Testis (tissue), 5 donors: ENCODE measurements at places on chromosomes 11 and 22. TPM values are rescaled to one million over a fixed set of nuclear protein-coding genes. Genes with fewer than 3 reads are reported as not detected.

SCGB1A1 gene
- not detected for total RNA-seq

GPR83 gene
- 0.74 TPM for total RNA-seq

CALCA gene
- total RNA-seq = not detected

PATE2 gene
- total RNA-seq = 1.0 TPM

OR5B21 gene
- total RNA-seq = 0.71 TPM

KCNQ1OT1 gene
- total RNA-seq = 4.0 TPM

P2RY6 gene
- 0.25 TPM for total RNA-seq

SLC22A12 gene
- total RNA-seq = not detected

RNF215 gene
- total RNA-seq = 20.9 TPM

BLID gene
- total RNA-seq = 2.8 TPM

DNA sequence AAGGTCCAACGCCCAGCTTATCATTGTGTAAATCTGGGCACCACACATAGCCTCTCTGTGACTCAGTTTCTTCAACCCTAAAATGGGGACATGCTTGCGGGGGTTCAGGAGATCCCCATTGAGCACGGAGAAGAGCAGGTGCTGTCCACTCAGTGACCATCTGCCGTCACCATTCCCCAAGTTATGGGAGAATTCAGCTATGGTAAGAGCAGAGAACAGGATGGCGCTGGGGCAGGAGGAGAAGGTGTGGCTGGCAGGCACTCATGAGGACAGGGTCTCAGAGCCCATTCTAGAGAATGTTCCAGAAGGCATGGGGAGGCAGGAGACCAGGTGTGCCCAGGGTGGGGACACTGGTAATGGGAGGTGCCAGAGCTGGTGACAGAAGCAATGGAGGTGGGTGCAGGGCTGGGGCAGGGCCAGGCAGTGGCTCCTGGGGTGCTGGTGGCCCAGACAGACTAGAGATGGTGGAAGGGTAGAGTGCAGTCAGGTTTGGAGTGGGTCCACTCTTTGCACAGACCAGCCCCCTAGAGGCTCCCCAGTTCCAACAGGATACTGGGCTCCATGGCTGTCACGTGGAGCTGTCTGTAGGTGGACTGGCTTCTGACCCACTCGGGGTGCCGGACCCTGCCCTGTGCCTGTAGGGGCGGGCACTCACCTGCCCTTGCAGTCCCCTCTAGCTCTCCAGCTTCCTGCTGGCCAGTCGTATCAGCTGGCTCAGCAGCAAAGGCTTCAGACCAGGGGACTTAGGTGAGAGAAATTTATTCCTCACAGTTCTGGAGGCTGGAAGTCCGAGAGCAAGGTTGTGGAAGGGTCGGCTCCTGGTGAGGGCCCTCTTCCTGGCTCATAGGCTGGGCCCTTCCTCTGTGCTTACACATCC lies 84.7 kb downstream of the CDKN1C start:
- DNase-seq = peak; percentile 8

- DNase-seq = no peak
These were observed 61.9 kb downstream of the TSPAN18 start for GRCh38 chr11:44788536-44789261.

DNA sequence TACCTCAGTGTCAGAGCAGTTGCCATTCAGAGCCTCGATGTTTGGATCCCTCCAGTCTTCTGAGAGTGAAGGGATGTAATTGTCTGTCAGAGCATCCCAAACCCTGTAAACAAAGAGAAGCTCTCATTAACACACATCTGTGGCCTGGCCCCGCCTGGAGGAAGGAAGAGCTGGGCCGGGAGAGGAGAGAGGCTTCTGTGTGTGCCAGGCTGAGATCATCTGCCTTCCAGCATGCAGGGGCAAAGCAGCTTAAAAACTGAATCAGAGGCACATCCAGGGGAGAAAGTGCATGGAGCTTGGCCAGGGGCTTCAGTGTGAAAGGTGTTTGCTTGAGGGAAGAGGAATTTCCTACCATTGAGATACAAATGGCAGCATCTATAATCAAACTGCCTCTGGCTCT lies 14.5 kb downstream of the FEZ1 start:
- no peak for DNase-seq

DNA sequence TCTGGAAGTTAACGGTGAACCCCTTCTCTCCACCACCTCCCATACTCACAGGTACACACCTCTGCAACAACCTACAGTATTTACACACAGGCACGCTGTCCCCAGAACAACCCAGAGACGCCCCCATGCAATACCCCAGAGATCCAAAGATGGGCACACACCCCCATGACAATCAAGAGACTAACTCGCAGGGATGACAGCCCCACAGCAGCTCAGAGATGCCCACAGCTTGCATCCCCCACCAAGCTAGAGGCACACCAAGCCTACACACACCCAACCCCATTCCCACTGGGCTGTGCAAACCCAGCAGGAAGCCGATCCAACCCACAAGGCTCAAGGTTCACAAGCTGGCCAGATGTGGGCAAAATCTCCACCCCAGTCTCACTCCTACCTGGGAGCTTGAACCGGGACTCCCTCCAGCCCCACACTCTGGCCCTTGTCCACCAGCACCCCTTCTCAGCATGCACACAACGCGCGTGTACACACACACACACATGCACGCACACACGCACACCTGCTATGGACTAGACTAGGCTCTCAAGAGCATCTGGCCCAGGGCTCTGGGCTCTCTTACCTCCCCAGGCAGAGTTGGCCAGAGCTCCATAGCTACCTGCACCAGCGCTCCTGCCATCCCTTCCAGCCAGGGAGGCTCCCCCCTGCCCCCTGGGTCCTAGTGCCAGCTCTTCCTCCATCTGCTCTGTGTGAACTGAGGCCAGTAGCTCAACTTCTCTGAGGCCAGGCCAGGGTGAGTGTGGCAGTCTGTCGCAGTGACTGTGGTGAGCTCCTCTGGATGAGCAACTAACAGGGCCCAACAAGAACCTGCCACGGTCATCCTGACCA lies 11.5 kb downstream of the STARD10 start:
- peak; percentile 54 for DNase-seq

DNA sequence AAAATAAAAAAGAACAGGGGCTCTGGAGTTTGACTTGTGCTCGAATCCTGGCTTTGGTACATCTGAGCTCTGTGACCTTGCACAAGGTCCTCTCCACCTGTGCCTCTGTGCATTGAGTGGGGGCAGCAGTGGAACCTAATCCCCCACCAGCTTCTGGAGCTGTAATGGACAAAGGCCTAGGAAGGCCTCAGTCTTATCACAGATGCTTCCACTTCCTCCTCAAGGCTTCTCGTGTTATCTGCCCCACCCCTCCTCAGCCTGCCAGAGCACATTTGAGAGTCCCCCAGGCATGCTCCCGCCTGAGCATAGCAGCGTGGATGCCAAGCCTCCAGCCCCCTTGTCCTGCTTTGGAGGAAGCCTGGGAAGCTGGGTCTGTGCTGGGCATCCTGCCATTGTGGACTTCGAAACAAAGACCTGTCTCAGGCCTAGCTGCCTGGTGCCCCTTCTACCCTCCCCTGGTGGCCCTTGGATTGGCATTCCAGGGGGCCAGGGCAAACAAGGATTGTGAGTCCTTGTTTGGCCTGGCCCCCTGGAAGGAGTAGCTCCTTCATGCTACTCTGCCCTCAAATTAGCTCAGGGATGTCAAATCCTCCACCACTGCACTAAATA lies 15.0 kb downstream of the SLC35E4 start:
- no peak for DNase-seq

DNA sequence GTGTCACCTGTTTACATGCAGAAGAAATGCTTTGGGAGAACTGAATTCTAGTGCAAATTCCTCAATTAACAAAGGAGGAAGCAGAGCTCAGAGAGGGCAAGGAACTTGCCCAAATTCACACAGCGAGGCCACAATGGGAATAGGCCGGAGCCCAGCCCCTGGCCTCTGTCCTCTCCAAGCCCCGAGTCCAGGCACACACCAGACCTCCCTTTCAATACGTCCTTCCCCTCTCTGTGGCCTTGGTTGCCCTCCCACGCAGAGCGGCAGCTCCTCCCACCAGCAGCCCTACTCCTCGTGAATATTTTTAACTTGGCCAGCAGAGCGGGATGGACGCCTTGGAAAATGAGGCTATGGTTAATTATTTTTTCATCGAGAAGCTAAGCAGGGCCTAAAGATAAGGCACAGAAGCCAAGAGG lies 1.6 kb upstream of the CARD10 start:
- peak; percentile 71 for DNase-seq

DNA sequence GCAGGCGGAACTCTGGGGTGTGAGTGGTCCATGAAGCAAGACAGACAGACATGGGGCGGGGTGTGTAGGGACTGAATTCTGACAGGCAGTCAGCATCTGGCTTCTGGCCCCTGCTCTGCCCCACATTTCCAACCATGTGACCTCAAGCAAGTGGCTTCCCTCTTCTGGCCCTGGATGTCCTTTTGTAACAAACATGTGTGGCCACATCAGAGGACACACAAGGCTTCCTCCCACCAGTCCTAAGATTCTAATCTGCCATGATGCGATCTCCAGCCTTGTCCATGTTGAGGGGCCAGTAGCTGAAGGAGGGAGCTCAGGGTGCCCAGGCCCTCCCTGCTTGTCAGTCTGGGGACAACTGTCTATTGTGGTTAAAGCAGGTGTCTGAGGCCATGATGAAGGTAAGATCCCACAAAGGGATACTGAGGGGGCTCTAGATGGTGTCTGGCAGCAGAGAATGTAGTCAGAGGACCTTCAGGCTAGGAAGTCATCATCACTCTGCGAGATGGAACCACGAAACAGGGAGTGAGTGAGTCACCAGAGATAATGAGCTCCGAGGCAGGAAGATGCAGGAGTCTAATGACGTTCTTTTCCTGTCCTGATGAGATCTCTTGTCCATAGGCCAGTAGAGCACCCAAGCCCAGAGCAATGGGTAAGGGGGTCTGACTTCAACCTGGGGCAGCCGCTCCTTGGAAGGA lies 27.4 kb downstream of the DRD2 start:
- DNase-seq = no peak

- no peak for DNase-seq
These were observed 21.2 kb downstream of the LIF start for GRCh38 chr22:30225220-30225927.

DNA sequence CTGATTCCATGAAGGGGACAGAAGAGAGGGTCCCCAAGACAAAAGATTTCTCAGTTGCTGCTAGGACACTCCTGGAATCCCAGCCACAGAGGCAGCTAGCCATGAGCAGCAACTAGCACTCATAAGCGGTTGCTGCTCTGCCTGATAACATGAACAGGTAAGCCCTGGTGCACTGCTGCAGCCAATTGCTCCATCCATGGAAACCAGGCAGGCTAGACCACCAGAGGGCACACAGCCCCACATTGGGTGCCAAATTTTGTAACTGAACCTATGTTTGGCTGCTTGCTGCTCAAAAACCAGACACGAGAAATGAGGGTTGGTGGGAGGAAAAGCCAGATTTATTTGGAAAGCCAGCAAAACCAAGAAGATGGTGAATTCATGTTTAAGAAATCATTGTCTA lies 21.9 kb upstream of the QSER1 start:
- DNase-seq = no peak

GRCh38 chr22:30460147-30460546 lies 11.7 kb downstream of the SEC14L3 start:
- no peak for DNase-seq

GRCh38 chr22:21101877-21102638 lies 56.3 kb downstream of the LRRC74B start:
- DNase-seq = no peak

DNA sequence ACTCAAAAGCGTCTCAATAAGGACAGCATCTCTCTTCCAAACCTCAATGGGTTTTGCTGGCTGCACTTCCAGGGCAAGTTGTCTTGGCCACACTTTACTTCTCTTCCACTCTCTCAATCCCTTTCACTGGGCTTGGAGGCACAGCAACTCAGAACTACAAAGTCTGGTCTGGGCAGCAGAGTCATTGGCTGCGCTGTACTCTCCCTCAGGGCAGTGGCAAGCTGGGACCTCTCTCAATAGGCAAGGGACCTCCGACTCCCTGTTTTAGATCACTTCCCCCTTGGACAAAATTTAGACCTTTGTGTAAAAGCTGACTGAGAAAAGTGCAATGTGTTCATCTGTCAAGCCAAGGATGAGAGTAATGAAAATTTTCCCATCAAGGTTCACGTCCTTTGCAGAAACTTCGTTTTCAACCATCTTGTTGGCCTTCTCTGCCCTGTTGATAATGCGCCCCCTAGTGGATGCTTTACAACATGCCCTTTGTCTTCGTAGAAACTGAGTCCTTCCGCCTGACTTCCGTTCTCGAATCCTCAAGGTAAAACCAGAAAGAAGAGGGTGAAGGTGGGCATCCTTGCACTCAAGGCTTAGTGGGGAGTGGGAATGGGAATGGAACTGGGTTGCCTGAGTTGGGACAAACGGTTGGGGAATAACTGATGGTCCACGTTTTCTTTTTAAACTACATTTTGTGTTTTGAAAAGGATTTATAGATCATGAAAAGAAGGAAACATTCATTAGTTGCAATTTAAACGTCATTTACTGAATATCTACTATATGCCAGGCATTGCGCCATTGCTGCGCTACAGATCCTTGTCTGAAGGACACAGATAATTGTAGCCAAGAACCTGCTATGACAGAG lies 99.1 kb downstream of the CD44 start:
- peak; percentile 82 for DNase-seq

DNA sequence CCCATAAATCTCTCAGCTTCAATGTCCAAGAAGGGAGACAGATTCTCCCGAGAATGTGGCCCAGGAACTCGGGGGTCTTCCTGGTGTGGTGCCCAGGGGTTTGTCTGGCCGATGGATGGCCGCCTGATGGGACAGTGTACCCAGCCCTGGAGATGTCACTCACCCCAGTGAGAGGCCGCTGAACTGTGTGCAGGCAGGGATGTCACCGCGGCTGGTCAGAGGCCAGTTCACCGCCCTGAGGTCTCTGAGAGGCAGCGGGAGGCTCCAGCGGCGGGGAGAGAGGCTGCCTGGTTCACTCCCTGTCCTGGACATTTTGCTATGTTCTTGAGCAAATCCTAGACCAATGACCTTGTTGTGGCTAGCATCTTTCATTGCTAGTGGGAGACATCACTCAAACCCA lies 1349.5 kb downstream of the BRD1 start:
- DNase-seq = no peak

DNA sequence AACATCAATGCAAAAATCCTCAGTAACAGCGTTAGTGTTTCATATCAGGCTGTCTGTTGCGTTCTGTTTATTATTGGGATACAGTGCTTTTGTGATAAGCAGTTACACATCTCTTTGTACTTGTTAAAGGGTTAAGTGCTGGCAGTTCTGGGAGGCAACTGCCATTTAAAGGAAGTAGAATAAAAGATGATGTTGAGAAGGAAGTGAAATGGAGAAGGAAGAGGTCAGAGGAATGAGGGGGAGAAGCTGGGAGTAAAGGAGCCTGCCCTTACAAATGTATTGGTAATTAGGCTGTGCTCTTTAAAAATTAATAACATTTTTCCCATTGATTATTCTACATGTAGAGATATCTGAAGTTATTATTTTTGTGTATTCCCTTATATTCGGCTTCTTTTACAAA lies 674.7 kb downstream of the NTM start:
- DNase-seq = no peak

- no peak for DNase-seq
These were observed 10.3 kb downstream of the PRDM10 start for GRCh38 chr11:129992161-129992944.

DNA sequence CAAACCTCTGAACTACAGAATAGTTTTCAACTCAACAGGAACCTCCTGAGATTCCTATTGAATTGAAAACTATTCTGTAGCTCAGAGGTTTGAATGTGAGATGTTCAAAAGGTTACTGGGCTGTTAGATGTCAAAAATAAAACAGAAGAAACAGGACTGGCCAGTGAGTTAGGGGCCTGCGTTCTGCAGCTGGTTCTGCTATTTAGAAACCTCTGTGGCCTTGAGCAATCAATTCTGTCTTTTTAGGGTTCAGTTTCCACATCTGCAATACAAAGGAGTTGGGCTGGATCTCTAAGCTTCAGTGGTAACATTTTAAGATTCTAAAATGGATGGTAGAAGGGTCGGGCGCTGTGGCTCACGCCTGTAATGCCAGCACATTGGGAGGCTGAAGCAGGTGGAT lies 55.8 kb downstream of the CLMP start:
- DNase-seq = no peak
